ENCODE measurements at places on chromosomes 6 and 20.

DNA sequence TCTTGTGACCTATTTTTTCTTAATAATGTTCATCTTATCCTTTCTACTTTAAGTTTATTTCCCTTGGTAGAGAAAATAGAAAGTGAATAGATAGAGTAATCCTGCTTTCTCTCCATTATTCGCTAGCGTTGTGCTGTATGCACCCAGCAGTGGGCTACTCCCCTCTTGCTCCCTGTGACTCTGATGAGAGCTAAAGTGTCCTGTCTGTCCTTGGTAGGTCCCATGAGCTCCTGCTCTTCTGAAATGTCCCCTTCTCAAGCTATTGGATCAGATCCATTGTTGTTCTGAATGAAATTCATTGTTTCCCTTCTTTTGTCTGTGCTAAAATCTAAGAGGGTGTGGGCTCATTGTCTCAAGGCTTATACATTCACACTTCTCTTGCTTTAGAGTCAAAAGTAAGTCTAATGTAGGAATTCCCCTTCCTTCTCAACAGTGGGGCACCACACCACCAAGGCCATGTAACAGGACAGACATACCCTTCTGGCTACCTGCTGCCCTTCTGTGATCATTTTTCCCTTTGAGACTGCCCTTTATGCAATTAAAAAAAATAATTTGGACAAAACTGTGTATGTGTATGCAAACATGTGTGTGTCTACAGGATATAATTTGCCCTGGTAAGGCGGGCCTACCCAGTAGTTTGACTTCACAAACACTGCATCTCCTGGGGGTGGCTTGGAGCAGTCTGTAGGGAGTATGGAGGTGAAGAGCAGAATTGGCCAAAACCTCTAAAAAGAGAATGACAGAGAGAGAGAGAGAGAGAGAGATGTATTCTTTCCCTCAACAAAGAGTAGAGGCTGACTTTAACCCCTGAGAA, 167.0 kb upstream of the MYLIP start:
- no peak for DNase-seq

DNA sequence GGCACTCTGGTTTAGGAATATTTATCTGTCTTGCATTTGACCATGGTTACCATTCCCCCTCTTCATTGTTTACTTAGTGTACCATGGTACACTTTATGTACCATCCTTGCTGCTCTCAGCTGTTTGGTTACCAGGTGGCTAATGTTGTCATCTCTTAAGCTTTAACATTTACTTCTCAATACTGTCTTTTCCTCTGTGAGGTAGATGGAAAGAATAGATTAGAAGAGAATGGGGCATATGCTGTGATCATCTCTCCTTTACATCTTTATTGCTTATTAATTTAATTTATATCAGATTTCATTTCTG, 109.2 kb downstream of the NCOA3 start:
- DNase-seq: no peak

GRCh38 chr20:33658929-33659328, 3.2 kb upstream of the C20orf144 start:
- DNase-seq: no peak

- no peak for DNase-seq
Measured at GRCh38 chr20:44601236-44601671, 18.9 kb downstream of the PKIG start.

DNA sequence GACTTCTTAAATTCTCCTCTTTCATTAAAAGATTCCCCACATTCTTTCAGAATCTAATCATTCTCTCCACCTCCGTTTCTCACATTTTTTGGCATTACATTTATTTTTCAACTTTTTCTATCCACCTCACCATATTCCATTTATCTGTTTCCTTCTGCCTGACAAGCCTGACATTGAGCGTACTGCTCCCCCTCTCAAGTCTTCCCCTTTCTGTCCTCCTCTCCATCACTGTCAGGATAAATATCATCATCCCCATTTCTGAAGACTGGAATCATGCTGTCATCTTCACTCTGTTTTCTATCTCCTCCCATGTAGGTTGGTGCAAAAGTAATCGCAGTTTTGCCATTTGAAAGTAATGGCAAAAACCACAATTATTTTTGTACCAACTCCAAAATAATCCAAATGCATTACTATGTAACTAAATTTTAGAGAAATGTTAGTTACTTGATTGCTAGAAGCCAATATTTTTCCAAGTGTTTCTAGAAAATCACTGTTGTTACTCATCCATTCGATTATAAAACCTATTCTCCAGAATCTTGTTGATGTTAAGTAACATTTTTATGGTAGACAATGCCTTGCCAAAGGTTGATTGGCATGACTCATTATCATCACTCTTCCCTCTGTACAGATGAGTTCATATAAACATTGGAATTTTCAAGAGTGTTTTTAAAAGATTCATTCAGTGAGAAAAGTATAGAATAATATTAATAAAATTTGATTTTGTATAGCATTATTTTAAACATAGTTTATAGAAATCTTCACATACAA, 292.3 kb upstream of the RNF217 start:
- DNase-seq: no peak

- no peak for DNase-seq
Measured at GRCh38 chr6:104253236-104253635, 606.5 kb downstream of the HACE1 start.
